Upper lobe of left lung (tissue), 6 donors: ENCODE measurements at places on chromosomes 2 and 18. TPM values are rescaled to one million over a fixed set of nuclear protein-coding genes. Genes with fewer than 3 reads are reported as not detected.

DNA sequence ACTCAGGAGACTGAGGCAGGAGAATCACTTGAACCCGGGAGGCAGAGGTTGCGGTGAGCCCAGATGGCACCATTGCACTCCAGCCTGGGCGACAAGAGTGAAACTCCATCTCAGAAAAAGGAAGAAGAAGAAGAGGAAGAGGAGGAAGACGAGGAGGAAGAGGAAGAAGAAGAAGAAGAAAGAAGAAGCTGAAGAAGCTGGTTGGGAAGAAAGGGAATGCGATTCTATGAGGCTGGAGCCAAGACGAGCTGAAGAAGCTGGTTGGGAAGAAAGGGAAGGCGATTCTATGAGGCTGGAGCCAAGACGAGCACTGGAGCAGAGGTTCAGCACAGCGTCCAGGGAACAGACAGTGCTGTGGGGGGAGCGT lies 30.3 kb upstream of the TAF1B start:
- DNase-seq: no peak
- no peak overlapping the region for H3K27ac ChIP-seq
- no peaks in the 10 kb centered on the region for H3K27me3 ChIP-seq
- H3K4me3 ChIP-seq: no peak overlapping the region
- H3K4me1 ChIP-seq: peaks cover 19% of the 10 kb centered on the region
- no peaks in the 10 kb centered on the region for H3K36me3 ChIP-seq

DNA sequence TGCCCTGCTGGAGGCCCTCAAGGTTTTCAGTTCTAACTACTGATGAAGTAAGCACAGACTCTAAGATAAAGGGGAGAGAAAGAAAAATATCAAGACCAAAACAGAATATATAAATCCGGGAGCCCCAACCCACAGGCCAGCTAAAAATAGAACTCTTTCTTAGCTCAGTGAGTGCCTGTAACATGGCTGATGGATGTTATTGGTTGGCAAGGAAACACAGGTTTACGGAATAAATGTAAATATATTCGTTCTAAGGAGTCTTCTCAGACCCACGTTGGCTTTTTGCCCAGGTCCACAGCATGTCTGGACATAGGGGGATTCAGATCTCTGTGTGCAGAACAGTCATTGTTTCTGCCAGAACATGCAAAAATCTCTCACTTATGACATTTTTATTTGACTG lies 139.0 kb upstream of the SERPINE2 start:
- H3K4me1 ChIP-seq: no peaks in the 10 kb centered on the region
- H3K27me3 ChIP-seq: no peaks in the 10 kb centered on the region
- H3K36me3 ChIP-seq: no peaks in the 10 kb centered on the region
- no peak overlapping the region for H3K4me3 ChIP-seq
- no peak overlapping the region for H3K27ac ChIP-seq

DNA sequence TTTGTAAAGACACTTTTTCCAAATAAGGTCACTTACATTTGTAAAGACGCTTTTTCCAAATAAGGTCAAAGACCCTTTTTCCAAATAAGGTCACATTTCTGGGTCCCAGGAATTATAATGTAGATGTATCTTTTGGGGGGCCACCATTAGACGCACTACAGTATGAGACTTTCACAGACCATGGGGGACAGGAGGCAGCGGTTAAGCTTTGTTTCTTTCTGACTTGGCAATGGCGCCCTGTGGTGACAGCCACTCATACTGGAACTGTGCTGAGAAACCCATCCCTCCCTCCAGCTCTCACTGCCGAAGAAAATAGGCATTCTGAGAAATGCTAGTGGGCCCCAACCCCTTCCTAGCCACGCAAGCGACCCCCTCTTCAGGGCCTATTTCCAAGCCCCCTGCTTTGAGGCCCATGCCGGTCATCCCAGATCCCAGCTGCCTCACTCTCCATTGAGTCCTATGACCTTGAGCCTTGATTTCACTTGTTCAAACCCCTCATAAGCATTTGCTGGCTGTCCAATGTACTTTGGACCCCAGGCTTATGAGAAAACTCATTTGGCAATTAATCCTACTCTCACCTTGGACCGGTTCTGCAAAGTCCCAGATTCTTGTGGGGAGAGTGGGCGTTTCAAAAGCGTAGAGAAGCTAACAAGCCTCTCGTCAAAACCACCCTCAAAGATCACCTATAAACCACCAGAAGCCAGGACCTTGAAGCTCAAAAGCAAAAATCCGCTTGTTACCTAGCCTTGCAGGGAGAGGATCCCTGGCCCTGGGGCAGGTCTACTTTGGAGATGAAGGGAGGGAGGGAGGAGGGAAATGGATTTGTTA lies 11.3 kb upstream of the SPATA3 start:
- H3K27ac ChIP-seq: no peak overlapping the region
- no peaks in the 10 kb centered on the region for H3K27me3 ChIP-seq
- peaks cover 3% of the 10 kb centered on the region for H3K4me1 ChIP-seq
- no peak overlapping the region for H3K4me3 ChIP-seq
- no peaks in the 10 kb centered on the region for H3K36me3 ChIP-seq

DNA sequence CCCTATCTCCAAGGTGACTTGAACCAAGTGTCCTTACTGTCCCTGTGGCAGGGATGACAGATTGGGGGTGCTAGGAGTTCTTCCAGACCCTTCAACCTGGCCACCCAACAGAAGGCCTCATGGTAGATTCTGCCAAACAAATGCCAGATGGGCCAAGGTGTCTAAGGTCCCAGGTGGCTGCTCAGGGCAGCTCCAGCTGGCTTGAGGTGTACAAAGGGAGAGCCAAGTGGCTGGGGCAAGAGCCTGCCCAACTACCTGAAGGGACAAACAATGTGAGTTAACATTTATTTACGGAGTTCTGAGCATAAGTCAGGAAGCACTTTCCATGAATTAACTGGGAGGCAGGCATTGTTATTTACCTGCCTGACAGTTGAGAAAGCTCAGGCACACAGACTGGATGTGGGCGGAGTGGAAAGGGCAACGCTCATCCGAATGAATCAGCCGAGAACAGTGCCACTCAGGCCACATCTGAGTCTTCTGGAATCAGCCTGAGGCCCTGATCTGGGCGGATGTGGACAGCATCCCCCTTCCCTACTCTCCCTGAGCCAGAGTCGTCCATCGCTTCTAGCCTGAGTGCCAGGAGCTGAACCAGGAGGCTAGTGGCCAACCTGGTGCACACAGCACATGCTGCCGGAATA lies 4.4 kb upstream of the KCNIP3 start:
- H3K4me3 ChIP-seq: no peak overlapping the region
- H3K36me3 ChIP-seq: no peaks in the 10 kb centered on the region
- H3K4me1 ChIP-seq: no peaks in the 10 kb centered on the region
- H3K27ac ChIP-seq: no peak overlapping the region
- DNase-seq: no peak

DNA sequence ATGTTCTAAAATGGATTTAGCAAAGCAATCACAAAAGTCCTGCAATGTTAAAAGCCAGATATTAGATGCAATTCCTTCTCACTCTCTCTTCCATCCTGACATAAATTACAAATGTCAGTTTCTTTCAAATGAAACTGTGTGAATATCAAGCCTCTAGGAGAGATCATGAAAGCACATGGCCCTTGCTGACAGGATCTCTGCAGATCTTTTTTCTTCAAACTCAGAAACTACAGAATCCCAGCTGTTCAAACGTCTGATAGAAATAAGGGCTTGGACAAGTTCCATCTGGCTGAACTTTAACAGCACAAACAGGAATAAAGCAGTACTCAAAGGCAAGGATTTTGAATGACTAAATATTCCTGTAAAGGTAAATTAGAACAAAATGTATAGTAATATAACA lies 47.6 kb downstream of the PDE1A start:
- H3K27ac ChIP-seq: no peak overlapping the region
- no peaks in the 10 kb centered on the region for H3K4me1 ChIP-seq
- no peak overlapping the region for H3K4me3 ChIP-seq
- H3K36me3 ChIP-seq: no peaks in the 10 kb centered on the region
- no peaks in the 10 kb centered on the region for H3K27me3 ChIP-seq

DNA sequence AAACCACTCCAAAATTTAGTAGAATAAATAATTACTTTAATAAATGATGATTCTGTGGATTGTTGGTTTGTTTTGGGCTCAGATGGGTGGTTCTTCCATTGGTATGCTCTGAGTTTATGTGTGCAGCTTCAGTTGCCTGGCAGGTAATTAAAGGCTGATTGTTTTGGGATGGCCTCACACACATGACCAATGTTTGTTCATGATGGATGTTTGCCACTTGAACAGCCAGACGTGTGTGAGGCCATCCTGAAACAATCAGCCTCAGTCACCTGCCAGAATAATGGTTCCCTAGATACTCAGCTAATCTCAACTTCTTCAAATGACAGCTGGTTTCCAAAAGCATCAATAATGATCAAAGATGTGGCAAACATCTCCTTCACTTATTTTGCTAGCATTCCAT lies 352.5 kb upstream of the GULP1 start:
- no peaks in the 10 kb centered on the region for H3K36me3 ChIP-seq
- no peak for DNase-seq
- H3K4me3 ChIP-seq: no peak overlapping the region
- H3K27me3 ChIP-seq: no peaks in the 10 kb centered on the region

DNA sequence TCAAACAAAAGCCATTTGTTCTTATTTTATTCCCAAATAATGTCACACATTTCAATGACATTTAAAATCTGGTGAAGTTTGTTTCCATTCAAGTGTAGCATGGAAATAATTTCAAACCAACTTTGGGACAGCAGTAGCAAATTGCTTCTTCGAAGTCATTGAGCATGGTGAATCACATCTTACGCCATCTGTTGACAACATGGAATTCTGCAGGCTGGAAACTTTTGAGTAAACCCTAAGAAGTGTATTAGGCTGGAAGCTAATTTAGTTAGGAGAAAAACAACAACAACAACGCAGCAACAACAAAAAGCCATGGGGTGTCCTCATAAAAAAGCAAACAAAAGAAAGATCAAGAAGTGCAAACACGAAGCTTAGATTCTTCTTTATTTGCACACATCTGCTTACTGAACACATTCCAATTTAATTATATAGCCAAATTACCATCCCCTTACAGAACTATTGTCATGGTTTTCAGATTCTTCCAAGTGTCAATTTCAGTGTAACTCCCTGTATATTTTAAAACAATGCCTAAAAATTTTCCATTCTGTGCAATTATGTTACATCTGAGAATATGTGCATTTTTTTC lies 659.0 kb upstream of the CDH7 start:
- H3K27ac ChIP-seq: no peak overlapping the region
- DNase-seq: no peak
- H3K27me3 ChIP-seq: no peaks in the 10 kb centered on the region
- H3K4me3 ChIP-seq: no peak overlapping the region

DNA sequence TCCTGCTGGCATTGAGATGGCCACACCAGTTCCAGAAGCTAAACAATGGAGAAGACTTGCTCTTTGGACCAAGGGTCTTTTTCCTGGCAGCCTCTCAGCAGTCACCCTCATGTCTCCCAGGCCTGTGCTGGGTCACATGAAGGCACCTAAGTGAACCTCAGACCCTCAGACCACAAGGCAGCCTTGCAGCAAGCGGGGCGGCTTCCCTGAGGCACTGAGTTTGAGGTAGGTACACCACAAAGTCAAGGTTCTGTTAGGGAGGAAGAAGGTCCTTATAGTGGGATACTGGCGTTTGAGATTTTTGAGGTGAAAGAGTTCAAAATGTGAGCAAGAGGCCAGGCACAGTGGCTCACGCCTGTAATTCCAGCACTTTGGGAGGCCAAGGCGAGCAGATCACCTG lies 8.5 kb upstream of the PRELID3A start:
- no peak overlapping the region for H3K4me3 ChIP-seq
- no peaks in the 10 kb centered on the region for H3K4me1 ChIP-seq
- H3K36me3 ChIP-seq: no peaks in the 10 kb centered on the region

GRCh38 chr2:61218076-61218816 lies 56.3 kb downstream of the C2orf74 start:
- H3K27me3 ChIP-seq: no peaks in the 10 kb centered on the region
- H3K36me3 ChIP-seq: peaks cover 5% of the 10 kb centered on the region
- no peak overlapping the region for H3K4me3 ChIP-seq
- peaks cover 4% of the 10 kb centered on the region for H3K4me1 ChIP-seq
- no peak overlapping the region for H3K27ac ChIP-seq
- no peak for DNase-seq

- H3K4me3 ChIP-seq: no peak overlapping the region
- peaks cover 8% of the 10 kb centered on the region for H3K4me1 ChIP-seq
- no peaks in the 10 kb centered on the region for H3K36me3 ChIP-seq
- no peak for DNase-seq
- no peaks in the 10 kb centered on the region for H3K27me3 ChIP-seq
- no peak overlapping the region for H3K27ac ChIP-seq
Observed at GRCh38 chr2:12928197-12928774, 211.6 kb downstream of the TRIB2 start.

GRCh38 chr18:21335927-21336488 lies 94.0 kb downstream of the GREB1L start:
- no peak for DNase-seq
- no peaks in the 10 kb centered on the region for H3K36me3 ChIP-seq
- no peak overlapping the region for H3K27ac ChIP-seq
- no peaks in the 10 kb centered on the region for H3K27me3 ChIP-seq
- H3K4me3 ChIP-seq: no peak overlapping the region
- no peaks in the 10 kb centered on the region for H3K4me1 ChIP-seq

DNA sequence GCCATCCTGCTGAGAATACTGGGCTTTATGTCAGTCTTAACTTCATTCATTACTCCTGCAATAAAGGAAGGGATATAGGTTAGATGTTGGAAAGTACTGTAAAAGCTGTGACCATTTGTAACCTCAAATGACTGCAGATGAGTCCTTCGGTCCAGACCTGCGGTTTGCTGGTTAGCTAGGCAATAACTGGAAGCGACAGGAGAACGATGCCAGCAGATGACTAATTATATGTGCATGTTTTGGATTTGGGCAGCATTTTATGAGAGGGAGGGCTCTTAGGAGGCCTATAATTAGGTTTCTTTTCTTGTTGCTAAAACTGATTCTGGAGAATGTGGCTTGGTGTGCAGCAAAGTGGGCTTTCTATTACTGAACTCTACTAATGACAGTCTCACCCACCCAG lies 205.6 kb downstream of the TMEM182 start:
- H3K4me3 ChIP-seq: no peak overlapping the region
- H3K27me3 ChIP-seq: no peaks in the 10 kb centered on the region
- no peaks in the 10 kb centered on the region for H3K4me1 ChIP-seq
- no peak overlapping the region for H3K27ac ChIP-seq

DNA sequence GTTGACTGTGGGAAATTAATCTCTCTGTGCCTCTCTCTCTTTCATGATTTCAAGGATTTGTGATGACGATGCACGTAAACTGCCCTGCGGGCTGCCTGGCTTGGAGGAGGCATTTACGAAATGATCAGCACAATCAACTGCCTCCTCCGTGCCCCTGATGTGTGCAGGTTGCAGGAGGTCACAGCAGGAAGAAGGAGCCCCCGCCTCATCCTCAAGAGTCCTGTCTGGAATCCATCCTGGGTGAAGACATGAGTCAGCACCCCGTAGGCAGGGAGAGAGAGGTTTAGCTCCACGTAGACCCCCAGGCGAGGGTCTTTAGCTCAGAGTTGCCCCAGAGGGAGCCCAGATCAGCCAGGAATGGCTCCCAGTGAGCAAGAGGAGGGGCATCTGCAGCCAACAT lies 17.1 kb upstream of the TEX51 start:
- H3K27ac ChIP-seq: no peak overlapping the region
- no peaks in the 10 kb centered on the region for H3K27me3 ChIP-seq
- no peaks in the 10 kb centered on the region for H3K36me3 ChIP-seq
- H3K4me1 ChIP-seq: peaks cover 4% of the 10 kb centered on the region
- no peak overlapping the region for H3K4me3 ChIP-seq

- H3K27ac ChIP-seq: no peak overlapping the region
- H3K4me3 ChIP-seq: no peak overlapping the region
- no peaks in the 10 kb centered on the region for H3K27me3 ChIP-seq
- H3K4me1 ChIP-seq: peaks cover 17% of the 10 kb centered on the region
- no peaks in the 10 kb centered on the region for H3K36me3 ChIP-seq
Observed at GRCh38 chr2:18987016-18987415, 371.4 kb downstream of the OSR1 start.

The PPM1G gene
- 40.2 TPM for total RNA-seq

The KLHL41 gene
- total RNA-seq: 1.7 TPM

The ZFAND2B gene
- total RNA-seq: 59.7 TPM

The RASGRP3 gene
- 16.0 TPM for total RNA-seq
